ENCODE measurements at places on chromosomes 6 and 20.

- DNase-seq = no peak
Observed at GRCh38 chr20:8073024-8073832, 53.7 kb upstream of the TMX4 start.

GRCh38 chr6:91317247-91317835, 730.5 kb upstream of the MAP3K7 start:
- DNase-seq = no peak

DNA sequence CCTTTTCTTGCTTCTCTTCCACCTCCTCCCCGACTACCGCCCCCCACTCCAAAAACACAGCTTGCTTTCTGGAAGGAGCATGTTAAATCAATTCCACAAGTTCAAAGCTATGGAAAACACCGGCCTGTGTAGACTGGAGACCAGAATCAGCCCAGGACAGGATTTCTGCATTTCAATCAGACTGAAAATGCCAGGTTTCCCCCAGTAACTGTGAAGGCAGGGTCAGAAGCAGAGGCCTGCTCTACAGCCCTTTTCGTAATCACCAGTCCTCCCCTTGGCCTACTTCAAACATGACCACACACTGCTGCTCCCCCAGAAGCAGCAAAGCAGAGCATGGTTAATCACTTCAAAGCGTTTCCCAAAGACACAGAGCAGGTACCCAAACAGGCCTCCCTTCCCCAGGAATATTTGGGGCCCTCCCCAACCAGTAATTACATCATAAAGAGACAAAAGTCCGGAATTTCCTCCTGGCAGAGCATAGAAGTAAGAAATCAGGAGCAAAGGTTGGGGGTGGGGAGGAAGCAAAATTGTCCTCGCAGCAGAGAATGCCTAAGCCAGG, 38.4 kb downstream of the ZMYND8 start:
- no peak for DNase-seq

GRCh38 chr6:12245360-12245759, 44.8 kb upstream of the EDN1 start:
- DNase-seq = no peak

DNA sequence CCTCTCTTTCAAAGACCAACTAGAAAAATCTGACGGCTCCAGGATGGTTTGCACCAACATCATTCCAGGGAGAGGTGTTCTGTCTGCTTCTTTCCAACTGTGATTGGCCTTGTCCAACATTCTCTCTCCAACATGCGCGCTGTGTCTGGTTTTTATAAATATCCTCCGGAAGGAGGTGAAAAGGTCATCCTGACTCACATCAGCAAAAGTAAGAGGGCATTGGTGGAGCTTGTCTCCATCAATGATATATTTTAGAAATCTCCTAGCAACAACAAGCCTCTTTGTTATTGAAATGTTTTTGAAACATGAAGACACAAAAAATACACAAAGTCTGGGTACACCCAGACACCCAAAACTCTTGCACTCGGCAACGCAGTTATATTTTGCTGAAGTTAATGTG, 475.3 kb upstream of the JARID2 start:
- no peak for DNase-seq

Measured in activated naive CD4-positive, alpha-beta T cell treated with Interleukin-2 at 50 U/mL for 16 hours (primary cell).